ENCODE measurements at places on chromosomes 4 and X. TPM values are rescaled to one million over a fixed set of nuclear protein-coding genes. Genes with fewer than 3 reads are reported as not detected.

GRCh38 chrX:6071731-6072130, 156.9 kb downstream of the NLGN4X start:
- no peak for DNase-seq

GRCh38 chrX:124010566-124010965, 49.1 kb downstream of the STAG2 start:
- DNase-seq, result no peak

DNA sequence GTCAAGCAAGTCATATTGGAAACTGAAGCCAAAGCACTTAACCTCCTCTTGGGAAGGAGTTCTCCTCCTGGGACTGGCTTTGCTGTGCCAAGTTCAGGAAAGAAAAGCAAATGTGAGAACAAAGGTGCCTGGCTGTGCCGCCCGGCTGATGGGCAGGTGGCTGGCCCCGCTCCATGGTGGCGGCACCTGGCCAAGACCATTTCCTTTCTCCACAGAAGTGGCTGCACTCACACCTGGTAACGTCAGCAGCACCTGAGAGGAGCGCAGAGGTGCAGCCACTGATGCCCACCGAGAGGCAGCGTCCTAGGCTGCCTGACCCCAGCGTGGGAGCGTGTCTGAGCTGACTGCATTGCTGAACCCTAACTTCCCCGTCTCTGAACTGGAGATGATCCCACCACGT, 54.3 kb downstream of the DCTD start:
- DNase-seq, result no peak

UGT2A1 gene
- total RNA-seq, result not detected

DNA sequence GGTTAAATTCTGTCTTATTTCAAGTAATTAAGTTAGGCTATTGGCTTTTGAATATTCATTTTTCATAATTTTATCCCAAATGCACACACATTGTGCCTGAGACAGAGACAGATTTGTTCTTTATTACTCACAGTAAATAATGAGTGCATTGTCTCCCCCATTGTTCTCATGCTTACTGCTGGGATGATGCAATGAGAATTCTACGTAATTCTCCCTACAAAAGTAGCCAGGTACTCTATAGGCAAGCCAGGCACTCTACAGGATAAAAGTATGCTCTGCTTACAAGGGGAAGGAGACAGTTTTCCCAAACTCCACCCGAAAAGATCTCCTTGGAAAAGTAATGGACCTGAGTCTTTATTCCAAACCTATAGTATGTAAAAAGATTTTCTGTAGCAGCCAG, 1890.7 kb upstream of the PCDH10 start:
- DNase-seq, result no peak

DNA sequence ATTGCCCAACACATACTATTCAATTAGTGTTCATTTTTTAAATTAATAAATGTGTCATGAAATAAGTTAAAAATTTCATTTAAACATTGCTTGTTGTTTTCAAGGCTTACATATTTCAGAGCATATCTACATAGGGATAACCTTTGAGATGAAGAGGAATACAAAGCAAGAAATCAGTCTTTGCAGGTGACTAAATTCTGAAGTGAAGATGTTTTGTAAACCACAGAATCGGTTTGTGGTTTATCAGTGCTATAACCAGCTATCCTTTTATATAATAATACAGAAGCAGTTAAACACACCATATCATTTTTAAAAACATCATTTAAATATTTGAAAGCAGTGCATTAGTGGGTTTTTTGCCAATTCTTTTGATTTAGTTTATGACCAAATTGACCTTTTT, 26.9 kb downstream of the FAM241A start:
- no peak for DNase-seq

All from activated CD4-positive, alpha-beta memory T cell treated with anti-CD3 and anti-CD28 coated beads, Interleukin-2, amount 10 ng/mL, durations not matched to agents 7 days and 5 days (primary cell).